T-helper 1 cell (primary cell): ENCODE measurements at places on chromosomes 2 and 18.
A peak's percentile ranks its signal among the peaks of the same experiment; 100 is the strongest.

DNA sequence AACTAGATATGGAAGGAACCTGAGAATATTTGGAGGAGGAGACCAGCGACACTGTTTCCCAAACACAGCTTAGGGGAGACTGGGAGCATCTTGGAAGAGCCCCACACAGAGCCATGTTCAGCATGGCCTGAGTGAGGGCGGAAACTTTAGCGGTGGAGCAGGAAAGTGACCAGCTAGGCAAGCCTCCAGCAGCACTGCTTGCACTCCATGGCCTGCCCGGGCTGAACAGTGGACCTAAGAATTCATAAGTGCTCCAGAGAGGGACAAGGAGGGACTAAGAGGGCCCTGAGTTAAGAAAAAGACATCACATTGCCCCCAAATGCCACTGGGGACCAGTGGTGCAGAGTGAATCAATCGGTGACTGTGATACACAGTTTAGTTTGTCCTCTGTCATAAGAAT is 566.4 kb downstream of the TNS1 start:
- DNase-seq, result no peak

DNA sequence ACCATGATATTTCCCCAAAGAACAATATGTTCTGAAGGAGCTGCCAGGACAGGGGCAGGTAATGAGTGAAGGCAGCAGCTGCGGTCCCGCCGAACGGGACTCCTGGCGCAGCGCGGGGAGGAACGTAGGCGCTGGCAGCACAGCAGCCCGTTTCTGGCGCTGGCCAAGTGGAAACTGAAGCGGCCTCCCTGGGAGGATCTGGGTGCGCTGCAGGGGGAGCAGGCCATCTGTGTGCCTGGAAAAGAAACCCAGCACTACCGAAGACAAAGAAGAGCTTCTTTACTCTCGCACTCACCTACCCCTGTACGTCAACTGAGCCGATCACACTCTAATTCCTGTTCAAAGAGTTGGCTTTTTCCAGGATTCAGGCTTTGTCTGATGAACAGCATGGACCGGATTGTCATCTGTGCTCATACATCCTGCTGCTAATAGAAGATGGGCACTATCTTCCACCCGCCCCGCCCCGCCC is 11.8 kb downstream of the G6PC2 start:
- DNase-seq, result no peak

DNA sequence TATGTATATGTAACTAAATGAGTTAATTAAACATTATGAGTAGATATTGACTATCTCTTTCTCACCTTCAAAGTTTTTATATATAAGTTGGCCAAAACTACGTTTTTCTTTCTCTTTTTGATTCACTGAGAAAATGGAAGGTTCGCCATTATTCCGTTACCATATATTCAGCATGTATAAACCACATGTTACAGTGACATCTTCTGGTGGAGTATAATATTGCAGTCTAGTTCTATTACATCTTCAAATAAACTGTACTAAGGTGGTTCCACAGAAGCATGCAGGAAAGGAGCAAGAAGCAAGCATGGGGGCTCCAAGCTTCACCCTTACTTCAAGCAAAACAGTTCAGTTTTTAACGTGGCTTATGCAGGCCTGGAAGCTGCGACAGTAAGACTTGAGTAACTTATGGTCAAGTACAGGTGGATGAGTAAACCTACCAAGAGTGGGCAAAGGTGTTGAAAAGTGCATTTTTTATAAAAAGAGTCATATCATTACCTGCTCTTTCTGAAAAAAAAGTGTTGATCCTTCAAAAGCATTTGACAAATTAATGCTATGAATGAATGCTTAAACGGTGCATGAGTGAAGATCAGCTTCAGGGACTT is 129.8 kb upstream of the RAB6C start:
- DNase-seq, result no peak

- DNase-seq, result no peak
Measured at GRCh38 chr2:212618636-212619035, 80.0 kb upstream of the ERBB4 start.

DNA sequence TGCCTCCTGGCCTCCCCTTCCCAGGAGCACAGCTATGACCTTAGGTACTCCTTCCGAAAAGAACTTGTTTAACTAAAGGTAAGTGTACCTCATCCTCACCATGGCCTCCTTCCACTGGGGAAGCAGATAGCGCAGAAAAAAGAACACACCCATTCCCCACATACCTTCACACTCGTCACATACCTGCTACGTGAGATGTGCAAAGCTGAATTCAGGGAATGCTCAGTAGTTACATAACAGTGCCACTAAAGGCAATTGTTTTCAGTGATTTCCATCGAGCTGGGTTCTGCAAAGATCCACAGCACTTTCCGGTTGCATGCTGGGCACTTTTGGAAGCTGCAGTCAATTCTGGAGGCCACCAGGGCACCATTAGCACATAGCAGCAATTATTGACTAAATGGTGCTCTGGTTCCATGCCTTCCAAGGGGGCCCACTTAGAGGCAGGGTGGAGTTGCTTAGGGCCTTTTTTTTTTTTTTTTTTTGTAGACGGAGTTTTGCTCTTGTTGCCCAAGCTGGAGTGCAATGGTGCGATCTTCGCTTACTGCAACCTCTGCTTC is 41.0 kb downstream of the PAX8 start:
- DNase-seq, result no peak

DNA sequence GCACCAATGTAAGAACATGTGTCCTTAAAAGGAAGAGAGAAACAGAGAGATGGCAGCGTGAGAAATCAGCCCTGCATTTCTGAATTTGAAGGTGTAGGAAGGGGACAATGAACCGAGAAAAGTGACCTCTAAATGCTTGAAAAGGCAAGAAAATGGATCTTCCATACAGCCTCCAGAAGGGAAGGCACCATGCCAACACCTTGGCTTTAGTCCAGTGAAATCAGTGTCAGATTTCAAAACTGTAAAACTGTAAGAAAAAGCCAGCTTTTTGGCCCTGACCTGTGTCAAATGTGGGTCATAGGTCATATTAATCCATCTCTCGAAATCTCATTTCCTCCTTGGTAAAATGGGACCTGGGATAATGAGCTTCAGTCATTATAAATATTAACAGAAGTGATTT is 762.3 kb downstream of the DCDC2C start:
- no peak for DNase-seq

- DNase-seq, result no peak
Measured at GRCh38 chr2:5125017-5125730, 567.0 kb upstream of the SOX11 start.

DNA sequence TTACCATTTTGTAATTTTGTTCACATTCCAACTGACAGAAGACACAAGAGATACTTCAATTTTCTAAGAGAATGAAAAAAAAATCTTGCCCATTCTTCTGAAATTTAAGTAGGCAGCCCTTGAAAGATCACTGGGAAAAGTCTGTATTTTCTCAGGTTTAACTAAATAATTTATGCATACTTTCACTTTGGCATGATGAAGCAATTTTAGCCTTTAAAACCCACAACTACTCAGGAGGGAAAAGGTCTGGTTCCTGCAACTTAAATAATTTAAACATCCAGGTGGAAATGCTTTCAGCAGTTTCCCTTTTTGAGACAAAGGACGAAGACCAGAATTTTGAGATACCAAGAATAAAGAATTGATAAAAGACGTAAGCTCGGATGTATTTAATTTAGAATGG is 61.4 kb downstream of the ZEB2 start:
- no peak for DNase-seq

- DNase-seq, result no peak
Measured at GRCh38 chr2:178271094-178271493, 76.8 kb downstream of the OSBPL6 start.

DNA sequence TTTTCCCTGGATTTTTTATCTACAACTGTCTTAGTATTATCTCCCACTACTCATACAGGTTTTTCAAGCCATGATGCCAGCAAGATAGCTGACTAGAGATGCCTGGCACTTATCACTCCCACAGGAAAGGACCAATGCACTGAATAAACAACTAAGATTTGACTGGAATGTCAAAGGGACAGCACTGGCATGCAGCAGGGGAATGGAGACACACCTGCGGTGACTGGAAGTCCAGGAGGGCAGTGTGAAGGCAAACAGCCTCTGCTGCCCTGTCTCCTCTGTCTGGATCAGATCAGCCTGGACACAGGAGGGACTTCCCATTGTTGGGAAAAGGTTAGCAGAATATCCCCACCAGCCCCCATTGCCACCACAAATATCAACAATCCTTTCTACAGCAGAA is 85.1 kb downstream of the TMEM237 start:
- no peak for DNase-seq

- no peak for DNase-seq
Measured at GRCh38 chr2:43787895-43788294, 14.1 kb downstream of the DYNC2LI1 start.

- no peak for DNase-seq
Measured at GRCh38 chr18:27825689-27826088, 351.2 kb downstream of the CDH2 start.

DNA sequence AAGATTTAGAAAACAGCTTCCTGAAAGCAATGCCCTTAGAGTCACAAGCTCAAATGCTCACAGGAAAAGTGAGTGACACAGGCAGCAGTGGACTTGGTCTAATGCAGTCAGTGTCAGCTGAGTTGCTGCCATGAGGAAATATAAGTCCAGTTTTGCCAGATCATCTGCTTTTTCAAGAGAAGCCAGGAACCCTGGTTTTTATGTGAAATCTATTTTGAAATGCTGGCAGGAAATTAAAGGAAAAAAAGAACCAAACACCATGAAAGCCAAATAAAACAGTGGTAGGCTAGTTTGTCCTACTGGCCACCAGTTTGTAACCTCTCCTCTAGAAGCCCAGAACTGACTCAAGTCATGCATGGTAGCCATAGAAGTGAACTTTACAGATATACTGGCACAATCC is 109.2 kb downstream of the THADA start:
- DNase-seq, result no peak

GRCh38 chr2:138219961-138220360 is 255.7 kb downstream of the HNMT start:
- DNase-seq, result no peak

DNA sequence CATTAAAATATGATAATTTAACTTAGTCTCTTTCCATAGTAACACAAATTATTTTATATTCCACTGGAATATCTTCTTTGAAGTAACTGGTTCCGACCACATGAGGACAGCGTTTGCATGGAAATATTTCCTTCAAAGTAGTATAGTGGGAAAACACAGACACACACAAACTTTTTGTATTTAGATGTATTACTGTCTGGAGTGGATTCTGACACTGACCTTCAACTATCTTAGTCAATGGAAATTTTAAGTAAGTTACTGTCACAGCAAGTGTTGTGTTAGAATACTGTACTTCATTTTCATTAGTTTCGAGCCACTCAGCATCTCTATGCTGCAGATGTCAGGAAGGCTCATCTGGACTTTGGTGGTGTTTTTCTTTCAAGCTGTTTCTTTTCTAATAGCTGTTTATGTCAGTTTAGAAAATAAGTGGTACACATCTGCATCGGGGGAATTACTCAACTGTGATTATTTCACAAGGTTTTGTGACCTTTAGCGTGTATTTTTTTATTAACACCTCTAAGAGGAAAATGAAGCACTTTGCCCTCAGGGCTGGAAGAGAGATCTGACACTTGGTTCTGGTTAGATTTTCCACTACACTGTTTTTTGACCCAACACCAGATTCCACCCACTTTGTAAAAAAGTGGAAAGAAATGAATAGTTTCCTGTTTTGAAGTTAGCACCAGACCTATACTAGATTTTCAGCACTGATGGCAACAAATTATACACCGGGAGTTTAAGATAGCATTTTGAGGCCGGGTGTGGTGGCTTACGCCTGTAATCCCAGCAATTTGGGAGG is 18.9 kb upstream of the THOC1 start:
- DNase-seq, result no peak

- no peak for DNase-seq
Measured at GRCh38 chr2:46747297-46747818, 168.2 kb downstream of the MCFD2 start.

- DNase-seq, result no peak
Measured at GRCh38 chr18:12417687-12418086, 10.0 kb downstream of the PRELID3A start.

- DNase-seq, result no peak
Measured at GRCh38 chr2:168294409-168294808, 47.0 kb upstream of the STK39 start.

DNA sequence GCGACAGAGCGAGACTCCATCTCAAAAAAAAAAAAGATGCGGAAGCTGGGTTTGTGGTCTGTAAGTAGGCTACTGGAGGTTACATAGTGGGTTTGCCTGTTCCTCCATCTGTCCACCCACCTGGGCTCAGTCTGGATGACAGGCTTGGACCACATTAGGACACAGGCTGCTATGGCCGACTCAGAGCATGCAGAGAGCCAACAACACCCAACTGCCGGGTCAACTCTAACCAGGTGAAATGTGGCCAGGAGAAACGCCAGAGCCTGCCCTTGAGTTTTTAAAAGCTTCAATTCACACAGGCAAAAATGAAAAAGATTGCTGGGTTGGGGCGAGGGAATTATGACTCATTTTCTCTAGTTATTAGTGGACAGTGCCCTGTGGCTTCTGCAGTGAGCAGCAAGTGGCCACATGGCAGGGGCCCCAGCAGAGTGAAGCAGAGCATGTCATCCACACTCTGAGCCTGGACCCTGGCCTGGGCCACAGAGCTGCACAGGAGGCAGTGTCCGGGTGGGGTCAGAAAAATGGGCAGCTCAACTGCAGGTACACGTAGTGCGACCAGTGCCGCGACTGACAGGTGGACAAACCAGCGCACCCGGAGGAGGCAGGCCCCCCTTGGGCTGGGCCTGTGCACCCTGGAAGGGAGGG is 67.4 kb downstream of the BIN1 start:
- peak; percentile 30 for DNase-seq

- DNase-seq, result no peak
Measured at GRCh38 chr2:240277807-240278522, 137.5 kb upstream of the OTOS start.

GRCh38 chr2:121149384-121149783 is 135.6 kb downstream of the TFCP2L1 start:
- DNase-seq, result no peak

DNA sequence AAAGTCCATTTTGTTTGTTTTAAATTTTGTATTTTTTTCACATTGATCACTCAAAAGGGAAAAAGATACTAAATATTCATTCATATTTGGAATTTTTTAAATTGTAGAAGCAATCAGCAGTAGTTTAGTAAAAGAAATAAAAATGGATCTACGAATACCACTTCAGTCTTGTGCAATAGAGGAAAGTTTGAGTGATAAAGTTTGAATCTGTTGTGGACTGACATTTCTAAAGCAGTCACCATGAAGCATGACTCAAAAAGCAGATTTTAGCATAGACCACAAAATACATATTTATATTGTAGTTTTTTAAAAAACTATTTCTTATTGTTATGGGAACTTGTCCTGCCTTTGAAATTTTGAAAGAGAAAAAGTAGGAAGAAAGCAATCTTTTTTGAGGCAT is 520.5 kb upstream of the ZEB2 start:
- DNase-seq, result no peak

GRCh38 chr2:128520340-128520739 is 201.7 kb upstream of the HS6ST1 start:
- no peak for DNase-seq

GRCh38 chr2:220775856-220776488 is 796.1 kb downstream of the EPHA4 start:
- DNase-seq, result no peak

- DNase-seq, result no peak
Measured at GRCh38 chr2:72623481-72623880, 202.4 kb downstream of the EXOC6B start.

- no peak for DNase-seq
Measured at GRCh38 chr2:215137741-215138340, 585 bp downstream of the ABCA12 start.
